Kidney (tissue), 22 donors: ENCODE measurements at places on chromosomes 3 and 15. TPM values are rescaled to one million over a fixed set of nuclear protein-coding genes. Genes with fewer than 3 reads are reported as not detected.

DNA sequence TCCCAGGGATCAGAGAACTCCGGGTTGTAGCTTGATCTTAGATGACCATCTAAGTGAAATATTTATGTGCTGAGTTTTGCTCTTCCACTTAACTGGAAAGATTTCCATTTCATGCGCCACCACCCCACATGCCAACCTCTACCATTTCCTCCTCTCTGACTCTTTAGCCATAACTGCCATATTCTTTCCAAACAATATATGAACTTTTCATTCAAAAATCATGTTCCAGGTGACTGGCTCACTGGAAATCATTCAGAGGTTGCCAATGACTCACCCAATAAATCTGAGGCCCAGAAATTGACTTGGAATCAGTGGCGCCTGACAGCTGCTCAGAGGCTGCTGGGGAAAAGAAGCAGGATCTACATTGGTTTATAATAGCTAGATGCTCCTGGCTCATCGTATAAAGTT, 31.6 kb upstream of the FAM174B start:
- no peak overlapping the region for H3K27ac ChIP-seq
- no peaks in the 10 kb centered on the region for H3K36me3 ChIP-seq
- no peaks in the 10 kb centered on the region for H3K27me3 ChIP-seq
- H3K4me3 ChIP-seq: no peak overlapping the region

- no peaks in the 10 kb centered on the region for H3K36me3 ChIP-seq
Observed at GRCh38 chr15:72495007-72495406, 20.9 kb downstream of the ARIH1 start.

GRCh38 chr3:60555686-60556354, 695.4 kb downstream of the FHIT start:
- no peaks in the 10 kb centered on the region for H3K4me1 ChIP-seq
- no peak overlapping the region for H3K27ac ChIP-seq
- no peaks in the 10 kb centered on the region for H3K36me3 ChIP-seq
- no peak overlapping the region for H3K4me3 ChIP-seq
- no peak for DNase-seq

GRCh38 chr3:143608966-143609365, 239.3 kb downstream of the SLC9A9 start:
- no peaks in the 10 kb centered on the region for H3K36me3 ChIP-seq
- no peaks in the 10 kb centered on the region for H3K4me1 ChIP-seq
- H3K27me3 ChIP-seq: no peaks in the 10 kb centered on the region
- H3K4me3 ChIP-seq: no peak overlapping the region
- no peak for DNase-seq
- no peak overlapping the region for H3K27ac ChIP-seq

Gene ZMYND10
- 14.2 TPM for total RNA-seq

GRCh38 chr3:31789429-31789828, 191.6 kb downstream of the OSBPL10 start:
- H3K36me3 ChIP-seq: no peaks in the 10 kb centered on the region
- no peak for DNase-seq
- H3K4me1 ChIP-seq: no peaks in the 10 kb centered on the region

Gene NR2E3
- total RNA-seq: 0.19 TPM

GRCh38 chr3:119620899-119621298, 23.2 kb downstream of the PLA1A start:
- H3K36me3 ChIP-seq: no peaks in the 10 kb centered on the region
- no peak overlapping the region for H3K27ac ChIP-seq
- DNase-seq: no peak
- H3K4me3 ChIP-seq: no peak overlapping the region
- no peaks in the 10 kb centered on the region for H3K4me1 ChIP-seq
- no peaks in the 10 kb centered on the region for H3K27me3 ChIP-seq

GRCh38 chr3:188152660-188153436, 1.1 kb upstream of the LPP start:
- no peaks in the 10 kb centered on the region for H3K36me3 ChIP-seq
- H3K4me1 ChIP-seq: peaks cover 21% of the 10 kb centered on the region
- no peaks in the 10 kb centered on the region for H3K27me3 ChIP-seq
- peak overlapping the region; percentile 96 for H3K27ac ChIP-seq
- H3K4me3 ChIP-seq: peak overlapping the region; percentile 77

DNA sequence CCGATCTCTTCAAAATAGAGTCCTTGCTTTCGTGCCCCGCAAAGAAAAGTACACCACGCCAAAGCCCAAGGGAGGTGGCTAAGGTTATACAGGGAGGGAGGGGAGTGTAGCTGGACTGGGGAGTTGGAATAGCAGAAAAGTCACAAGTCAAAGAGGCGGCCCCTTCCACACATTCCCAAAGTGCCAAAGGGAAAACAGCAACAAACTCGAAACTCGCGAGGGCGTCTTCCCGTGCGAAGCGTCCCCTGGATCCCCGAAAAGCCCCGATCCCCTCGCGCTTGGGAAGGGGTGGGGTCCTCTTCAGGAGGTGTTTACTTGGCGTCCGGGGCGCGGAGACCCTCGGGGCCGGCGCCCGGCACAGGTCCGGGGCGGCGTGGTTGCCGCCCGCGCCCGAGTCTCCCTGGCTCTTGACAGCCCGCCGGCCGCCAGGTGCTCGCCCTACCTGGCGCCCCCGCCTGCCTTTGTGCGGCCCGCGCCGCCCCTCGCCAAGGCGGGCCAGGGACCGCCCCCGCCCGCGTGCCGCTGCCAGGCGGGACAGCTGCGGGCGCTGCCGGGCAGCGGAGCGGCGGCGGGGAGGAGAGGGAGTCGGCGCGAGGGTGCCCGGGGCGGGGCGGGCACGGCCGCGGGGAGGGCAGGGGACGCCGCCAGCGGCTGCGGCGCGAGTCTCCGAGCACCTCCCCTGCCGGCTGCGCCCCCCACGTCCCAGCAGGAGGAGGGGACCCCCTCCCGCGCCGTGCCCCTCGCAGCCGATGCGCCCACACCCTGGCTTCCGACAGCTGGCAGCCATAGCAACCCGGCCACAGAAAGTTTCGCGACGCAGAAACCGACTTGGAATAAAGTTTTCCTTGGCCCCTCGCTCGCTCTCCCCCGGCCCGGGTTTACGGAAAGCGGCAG, 966 bp downstream of the MYO1E start:
- H3K36me3 ChIP-seq: no peaks in the 10 kb centered on the region
- H3K27me3 ChIP-seq: no peaks in the 10 kb centered on the region
- H3K4me1 ChIP-seq: peaks cover 5% of the 10 kb centered on the region
- peak overlapping the region; percentile 98 for H3K27ac ChIP-seq
- peak; percentile 63 for DNase-seq

DNA sequence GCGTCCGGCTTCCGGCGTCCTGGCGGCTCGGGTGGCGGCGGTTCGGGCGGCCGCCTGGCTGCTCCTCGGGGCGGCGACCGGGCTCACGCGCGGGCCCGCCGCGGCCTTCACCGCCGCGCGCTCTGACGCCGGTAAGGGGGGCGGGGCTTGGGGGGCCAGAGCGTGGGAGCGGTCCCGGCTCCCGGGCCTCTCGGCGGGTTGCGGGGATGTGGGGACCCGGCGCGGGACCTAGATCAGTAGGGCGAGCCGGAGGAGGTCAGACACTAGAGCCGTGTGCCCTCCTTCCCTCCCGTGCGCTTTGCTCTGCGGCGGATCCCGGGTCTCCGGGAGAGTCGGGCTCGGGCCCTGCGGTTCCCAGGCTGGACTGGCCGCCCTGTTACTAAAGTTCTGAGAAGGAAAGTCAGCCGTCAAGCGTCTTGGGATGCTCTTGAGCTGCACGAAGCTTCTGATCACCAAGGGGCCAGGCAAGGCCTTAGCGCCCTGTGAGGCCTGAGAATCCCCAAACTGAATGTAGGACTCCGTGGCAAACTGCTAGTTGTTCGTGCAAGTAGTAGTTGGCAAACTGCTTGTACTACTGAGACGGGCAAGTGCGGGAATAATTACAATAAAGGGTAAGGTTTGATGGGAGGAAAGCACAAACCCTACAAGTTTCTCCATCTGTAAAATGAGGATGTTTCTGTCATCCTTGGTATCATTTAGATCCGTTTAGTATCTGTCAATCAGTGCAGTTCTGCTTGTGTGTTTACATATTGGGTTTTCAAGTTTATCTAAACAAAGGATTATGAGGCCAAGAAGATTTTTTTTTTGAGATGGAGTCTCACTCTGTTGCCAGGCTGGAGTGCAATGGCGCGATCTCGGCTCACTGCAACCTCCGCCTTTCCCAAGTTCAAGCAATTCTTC, 587 bp downstream of the PIGX start:
- peak overlapping the region; percentile 70 for H3K4me3 ChIP-seq
- H3K36me3 ChIP-seq: no peaks in the 10 kb centered on the region
- H3K27ac ChIP-seq: peak overlapping the region; percentile 80
- H3K4me1 ChIP-seq: no peaks in the 10 kb centered on the region
- DNase-seq: no peak

DNA sequence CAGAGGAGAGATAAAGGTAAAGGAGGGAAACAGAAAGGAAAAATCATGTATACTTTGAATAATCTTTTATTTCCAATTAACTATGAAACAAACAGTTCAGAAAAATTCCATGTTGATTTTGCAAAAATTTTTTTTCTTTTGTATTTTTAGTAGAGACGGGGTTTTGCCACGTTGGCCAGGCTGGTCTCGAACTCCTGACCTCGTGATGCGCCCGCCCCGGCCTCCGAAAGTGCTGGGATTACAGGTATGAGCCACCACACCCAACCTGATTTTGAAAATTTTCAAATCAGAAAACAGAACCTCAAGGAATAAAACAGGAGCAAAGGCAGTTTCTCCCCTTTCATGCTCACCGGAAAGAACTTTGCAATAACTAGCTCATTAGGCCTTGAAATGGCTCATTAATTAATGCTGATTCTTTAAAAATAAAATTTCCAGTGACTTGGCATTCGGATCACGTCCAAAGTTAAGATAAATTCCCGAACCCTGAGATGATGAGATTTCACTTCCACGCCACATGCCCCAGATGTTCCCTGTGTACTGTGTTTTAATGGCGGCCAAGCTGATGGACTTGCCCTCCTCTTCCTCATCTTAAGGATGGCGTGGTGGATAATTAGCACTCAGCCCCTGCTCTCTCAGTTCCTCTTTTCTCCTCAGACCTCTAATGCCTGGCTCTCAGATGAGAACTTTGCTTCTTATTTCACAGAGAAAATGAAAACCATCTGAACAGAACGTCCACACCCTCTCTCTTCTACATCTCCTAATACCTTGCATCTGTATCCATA, 10.8 kb downstream of the BCL2L10 start:
- DNase-seq: no peak
- no peak overlapping the region for H3K27ac ChIP-seq
- H3K27me3 ChIP-seq: no peaks in the 10 kb centered on the region
